ENCODE measurements at places on chromosomes 6 and 20.

DNA sequence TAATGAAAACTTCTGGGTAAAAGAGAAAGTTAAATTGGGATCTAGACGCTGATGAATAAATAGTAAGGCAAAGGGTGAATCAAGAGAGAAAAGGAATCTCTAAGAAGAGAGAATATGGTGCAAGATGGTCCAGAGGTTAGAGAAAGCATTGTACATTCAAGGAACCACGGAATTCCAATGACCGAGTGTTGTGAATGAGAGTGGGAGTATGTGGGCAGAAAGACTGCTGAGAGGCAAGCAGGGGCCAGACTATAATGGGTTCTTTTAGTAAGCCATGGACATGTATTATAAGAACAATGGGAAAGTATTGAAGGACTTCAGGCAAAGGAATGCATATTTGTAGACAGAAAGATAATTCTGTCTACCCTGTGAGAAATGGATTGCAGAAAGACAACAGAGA, 45.2 kb downstream of the SPTLC3 start:
- no peak for DNase-seq

GRCh38 chr20:54167909-54168872, 5.6 kb downstream of the CYP24A1 start:
- DNase-seq, result no peak

DNA sequence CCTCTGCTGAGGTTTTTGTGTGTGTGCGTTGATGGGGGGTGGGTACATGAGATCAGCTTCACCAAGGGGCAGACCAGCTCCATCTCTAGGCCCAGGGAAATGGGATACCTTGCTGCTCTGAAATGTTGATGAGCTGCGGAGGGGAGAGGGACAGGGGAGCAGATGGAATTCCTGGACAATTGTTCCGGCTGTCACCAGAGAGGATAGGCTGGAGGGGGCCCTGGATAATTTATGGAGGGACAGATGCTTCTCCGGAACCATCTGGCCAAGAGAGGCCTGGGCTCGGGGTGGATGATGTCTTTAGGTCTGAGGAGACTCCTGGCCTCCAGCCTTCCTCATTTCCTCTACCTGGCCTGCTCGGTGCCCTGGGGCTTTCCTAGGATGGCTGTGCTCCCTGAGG, 1.9 kb upstream of the TJAP1 start:
- no peak for DNase-seq

GRCh38 chr6:33708516-33709204, 2.8 kb downstream of the UQCC2 start:
- no peak for DNase-seq

DNA sequence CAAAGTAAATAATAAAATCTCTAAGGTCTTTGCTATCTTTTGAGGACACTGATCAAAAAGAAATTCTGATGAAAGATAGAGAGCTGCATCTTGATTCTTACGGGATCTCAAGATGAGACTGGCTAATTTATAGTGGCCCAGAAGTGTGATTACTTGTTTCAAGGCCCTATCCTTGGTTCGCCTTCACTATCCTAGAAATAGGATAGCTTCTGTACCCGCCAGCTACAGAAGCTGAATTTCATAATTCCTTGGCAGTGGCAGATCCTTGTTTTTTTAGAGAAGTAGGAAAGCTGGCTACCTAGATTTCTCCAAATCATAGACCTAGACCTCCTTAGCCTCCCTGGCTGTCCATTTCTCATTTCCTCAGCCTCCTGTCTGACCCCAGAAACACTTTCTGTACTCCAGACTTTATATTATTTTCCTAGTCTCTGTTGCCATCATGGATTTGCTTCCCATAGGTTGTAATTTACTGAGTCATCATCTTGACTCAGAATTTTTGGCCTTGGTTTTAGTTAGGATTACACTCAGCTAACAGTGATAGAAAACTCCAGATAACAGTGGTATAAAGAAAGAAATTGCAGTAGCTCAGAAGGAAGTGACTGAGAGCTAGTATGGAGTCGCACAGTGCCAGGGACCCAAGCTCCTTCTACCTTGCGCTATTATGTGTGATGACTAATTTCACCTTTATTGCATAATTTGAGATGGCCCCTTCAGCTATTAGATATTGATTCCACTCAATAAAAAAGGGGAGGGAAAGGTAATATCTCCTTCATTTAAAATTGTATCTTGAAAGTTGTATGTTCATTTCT, 27.7 kb downstream of the PHF3 start:
- peak; percentile 14 for DNase-seq

GRCh38 chr6:26231006-26231587, 133.9 kb upstream of the BTN3A2 start:
- DNase-seq, result no peak

GRCh38 chr6:169092375-169092774, 161.3 kb downstream of the THBS2 start:
- no peak for DNase-seq

GRCh38 chr6:20699402-20699801, 165.1 kb downstream of the CDKAL1 start:
- no peak for DNase-seq

- no peak for DNase-seq
These were observed 1.8 kb upstream of the TTLL2 start for GRCh38 chr6:167323111-167323510.

- no peak for DNase-seq
These were observed 502.4 kb upstream of the SULF2 start for GRCh38 chr20:48287552-48288170.

- no peak for DNase-seq
These were observed 120.2 kb downstream of the JARID2 start for GRCh38 chr6:15366003-15366535.

DNA sequence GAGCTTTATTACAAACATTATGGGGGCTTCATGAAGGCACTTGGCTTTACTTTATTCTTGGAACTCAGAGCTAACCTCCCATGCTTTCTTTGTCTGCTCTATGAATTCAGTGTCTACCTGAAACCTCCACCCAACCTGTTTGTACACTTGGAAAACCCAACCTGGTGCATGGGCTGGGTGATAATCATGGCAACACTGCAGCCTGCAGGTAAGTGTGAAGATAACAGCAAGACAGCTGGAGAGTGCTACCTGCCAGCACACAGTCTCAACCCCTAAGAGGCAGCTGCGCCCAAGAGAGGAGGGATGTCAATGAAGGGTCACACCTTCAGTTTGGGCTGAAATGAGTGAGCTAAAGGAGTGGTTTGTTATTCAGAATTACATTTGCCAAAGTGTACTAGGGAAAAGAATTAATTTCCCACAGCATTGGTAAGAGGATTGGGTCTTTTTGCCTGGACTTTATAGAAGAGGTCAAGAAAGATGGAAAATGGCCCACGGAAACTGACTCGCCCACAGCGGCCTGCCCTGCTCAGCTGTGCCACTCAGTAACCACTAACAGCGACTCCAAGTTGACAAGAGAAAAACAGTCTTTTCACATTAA, 24.4 kb downstream of the FOXQ1 start:
- DNase-seq, result no peak

DNA sequence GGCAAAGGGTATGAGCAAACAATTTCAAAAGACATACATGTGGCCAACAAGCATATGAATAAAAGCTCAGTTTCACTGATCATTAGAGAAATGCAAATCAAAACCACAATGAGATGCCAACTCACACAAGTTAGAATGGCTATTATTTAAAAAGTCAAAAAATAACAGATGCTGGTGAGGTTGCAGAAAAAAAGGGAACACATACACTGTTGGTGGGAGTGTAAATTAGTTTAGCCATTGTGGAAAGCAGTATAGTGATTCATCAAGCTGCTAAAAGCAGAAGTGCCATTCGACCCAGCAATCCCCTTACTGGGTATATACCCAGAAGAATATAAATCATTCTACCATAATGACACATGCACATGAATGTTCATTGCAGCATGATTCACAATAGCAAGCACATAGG, 6.7 kb upstream of the KHDC1L start:
- no peak for DNase-seq

DNA sequence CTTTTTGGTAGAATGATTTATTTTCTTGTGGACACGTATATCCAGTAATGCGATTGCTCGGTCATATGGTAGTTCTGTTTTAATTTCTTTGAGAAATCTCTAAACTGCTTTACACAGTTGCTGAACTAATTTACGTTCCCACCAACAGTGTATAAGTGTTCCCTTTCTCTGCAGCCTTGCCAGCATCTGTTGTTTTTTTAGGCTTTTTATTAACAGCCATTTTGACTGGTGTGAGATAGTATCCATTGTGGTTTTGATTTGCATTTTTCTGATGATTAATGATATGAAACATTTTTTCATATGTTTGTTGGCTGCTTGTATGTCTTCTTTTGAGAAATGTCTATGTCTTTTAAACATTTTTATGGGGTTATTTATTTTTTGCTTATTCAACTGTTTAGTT, 196.7 kb downstream of the MOXD1 start:
- DNase-seq, result no peak

DNA sequence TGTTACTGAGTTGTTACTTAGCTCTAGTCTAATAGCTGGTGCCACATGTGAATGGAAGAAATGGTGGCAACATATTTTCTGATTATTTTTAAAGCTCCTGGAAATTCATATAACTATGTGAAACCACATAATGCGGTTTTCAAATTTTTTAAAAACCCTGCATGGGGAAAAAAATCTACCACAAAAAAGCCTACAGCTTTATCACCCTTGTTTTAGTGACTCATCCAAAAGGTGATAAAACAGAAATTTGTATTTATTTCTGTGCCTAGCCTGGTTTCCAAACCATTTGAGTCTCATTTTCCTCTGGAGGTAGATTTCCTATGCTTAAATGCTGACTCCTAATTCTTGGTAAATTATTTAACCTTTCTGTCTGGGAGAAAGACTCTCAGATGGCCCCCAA, 5.4 kb upstream of the FBXO30 start:
- no peak for DNase-seq

- DNase-seq, result no peak
These were observed 38.7 kb downstream of the RPS12 start for GRCh38 chr6:132853059-132853458.

DNA sequence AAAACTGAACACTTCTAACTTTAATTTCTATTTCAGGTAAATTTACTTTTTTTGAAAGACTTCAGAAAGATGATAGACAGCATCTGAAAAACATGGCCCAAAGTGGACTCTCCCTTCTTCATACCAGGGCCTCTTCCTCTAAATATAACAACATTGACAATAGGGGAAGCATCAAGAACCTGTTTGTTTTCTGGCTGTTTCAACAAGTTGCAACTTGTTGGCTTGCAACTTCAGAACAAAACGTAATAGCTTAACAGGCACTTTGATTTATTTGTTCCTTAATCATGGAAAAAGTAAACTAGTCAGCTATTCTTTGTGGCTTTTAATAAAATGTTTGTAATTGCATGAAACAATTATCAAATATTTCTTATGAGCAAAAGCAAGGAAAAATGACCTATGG, 34.3 kb downstream of the RGS17 start:
- no peak for DNase-seq

DNA sequence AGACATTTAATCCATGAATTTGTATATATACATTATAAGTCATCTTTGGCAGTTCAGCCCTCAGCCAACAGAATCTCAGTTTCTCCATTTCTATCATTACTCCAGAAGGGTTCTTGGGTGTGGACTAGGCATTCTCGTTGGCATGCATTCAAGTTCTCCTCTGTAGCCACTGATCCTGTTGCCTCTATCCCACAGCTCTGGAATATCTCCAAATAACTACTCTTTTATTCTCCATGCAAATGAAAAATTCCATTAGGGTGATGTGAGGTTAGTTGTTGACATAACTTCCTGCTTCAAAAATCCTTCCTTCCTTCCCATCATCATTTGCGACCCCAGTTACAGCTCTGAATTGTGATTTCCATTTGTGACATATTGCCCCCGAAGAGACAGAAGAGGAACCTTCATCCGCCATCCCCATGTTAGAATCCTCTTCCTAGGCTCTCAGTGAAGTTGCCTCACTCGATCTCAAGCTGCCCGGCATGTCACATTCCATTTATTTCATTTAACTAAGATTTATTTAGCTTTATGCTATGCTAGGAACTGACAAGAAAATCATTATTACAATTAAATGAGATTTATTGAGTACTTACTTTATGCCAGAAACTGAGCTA, 93.7 kb upstream of the EDN1 start:
- DNase-seq, result no peak

- no peak for DNase-seq
These were observed 757.0 kb upstream of the MMS22L start for GRCh38 chr6:98039904-98040607.

- no peak for DNase-seq
These were observed 48.9 kb upstream of the BHLHE23 start for GRCh38 chr20:63055575-63056235.

- DNase-seq, result peak; percentile 31
These were observed 199.9 kb downstream of the DTNBP1 start for GRCh38 chr6:15462717-15463525.

DNA sequence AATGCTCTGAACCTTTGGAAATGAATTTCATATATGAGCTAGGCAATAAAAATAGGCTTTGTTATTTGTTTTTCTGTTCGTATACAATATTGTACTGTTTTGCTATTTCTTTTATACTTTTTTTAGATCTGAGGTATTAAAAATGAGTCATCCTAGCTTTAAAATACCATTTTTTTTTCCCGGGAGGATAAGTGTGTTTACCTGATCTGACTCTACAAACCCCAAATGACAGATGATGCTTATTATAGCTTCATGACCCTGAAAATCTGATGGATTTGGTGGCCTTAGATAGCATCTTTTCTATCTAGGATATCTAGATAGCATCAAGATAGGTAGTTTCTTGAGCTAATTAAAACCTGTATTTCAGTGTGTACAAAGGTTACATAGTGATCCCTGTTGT, 206.4 kb downstream of the DTNBP1 start:
- no peak for DNase-seq

DNA sequence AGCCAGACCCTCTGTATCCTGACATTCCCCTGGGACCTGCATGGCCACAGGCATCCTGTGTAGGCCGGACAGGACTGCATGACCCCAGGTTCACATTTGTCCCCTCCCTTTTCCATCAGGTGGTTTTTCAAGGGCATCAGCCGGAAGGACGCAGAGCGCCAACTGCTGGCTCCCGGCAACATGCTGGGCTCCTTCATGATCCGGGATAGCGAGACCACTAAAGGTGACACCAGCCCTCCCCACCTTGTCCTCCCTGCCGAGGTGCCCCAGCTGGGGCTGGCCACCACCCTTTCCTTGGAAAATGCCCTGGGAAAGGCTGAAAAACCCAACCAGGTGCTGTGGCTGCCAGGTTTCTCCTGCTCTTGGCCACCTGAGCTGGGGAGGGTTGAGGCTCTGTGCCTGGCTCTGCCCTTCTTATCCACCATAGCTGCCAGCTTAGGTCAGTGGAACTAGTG, 27.6 kb downstream of the HCK start:
- DNase-seq, result no peak

DNA sequence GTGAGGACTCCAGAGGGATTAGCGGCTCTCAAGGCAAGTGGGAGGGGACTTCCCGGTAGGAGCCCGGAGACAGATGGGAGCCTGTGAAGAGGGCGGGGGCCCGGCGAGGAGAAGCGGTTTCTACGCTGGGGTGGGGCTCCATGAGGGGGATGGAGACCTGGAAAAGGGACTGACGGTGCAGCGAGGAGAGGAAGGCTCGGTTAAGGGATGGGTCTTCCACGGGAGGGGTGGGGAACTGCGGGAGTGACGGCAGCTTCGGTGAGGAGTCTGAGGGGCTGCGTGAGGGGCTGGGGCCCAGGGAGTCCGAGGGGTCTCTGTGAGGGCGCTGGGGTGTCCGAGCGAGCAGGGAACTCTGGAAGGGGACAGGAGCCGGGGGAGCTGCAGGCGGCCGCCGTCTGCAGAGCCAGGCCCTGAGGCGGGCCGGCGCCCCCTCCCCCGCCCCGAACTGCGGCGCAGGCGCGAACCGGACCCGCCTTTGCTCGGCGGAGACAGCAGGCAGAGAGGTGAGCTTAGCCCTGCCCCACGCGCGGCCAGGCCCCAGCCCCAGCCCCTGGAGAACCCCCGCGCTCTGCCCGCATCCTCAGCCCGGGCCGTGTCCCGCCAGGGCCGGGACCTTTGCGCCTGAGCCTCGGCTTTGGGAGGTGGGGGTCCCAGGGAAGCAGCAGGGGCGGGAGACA, at the start of gene NRSN2:
NRSN2 (plus strand) TSS at position 472 of the 677 bp plus-strand sequence. CDS start 2,533 bp downstream, outside the sequence.
- no peak for DNase-seq
